Cerebellar nuclear complex (tissue), 1 donor: ENCODE measurements at places on chromosomes 12 and 14.

DNA sequence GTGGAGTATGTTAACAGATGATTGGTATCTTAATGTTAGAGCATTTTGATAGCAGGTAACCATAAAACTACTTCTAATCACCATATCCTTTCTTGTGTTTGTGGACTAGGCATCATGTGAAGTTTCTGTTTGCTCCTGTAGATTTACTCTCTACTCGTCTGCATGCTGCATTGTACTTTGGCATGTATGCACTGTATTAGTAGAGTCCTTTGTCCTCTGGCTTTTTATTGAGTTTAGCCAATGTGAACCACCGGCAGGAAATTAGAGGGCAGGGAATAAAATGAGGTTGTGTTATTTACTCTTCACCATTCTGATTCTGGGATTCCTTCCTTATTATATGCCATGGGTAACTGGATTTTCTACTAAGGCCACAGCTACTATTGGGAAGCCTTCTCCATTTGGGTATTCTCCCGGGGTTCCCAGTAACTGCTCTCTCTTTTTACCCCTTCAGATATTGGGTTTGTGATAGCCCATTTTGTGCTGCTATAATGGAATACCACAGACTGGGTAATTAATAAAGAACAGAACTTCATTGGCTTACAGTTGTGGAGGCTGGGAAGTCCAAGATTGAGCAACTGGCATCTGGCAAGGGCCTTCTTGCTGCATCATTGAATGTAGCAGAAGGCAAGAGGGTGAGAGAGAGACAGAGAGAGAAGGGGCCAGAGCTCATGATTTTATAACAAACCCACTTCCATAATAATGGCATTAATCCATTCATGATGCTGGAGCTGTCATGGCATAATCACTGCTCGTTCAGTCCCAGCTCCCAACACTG lies 22.4 kb downstream of the FAM177A1 start:
- no peak for DNase-seq

DNA sequence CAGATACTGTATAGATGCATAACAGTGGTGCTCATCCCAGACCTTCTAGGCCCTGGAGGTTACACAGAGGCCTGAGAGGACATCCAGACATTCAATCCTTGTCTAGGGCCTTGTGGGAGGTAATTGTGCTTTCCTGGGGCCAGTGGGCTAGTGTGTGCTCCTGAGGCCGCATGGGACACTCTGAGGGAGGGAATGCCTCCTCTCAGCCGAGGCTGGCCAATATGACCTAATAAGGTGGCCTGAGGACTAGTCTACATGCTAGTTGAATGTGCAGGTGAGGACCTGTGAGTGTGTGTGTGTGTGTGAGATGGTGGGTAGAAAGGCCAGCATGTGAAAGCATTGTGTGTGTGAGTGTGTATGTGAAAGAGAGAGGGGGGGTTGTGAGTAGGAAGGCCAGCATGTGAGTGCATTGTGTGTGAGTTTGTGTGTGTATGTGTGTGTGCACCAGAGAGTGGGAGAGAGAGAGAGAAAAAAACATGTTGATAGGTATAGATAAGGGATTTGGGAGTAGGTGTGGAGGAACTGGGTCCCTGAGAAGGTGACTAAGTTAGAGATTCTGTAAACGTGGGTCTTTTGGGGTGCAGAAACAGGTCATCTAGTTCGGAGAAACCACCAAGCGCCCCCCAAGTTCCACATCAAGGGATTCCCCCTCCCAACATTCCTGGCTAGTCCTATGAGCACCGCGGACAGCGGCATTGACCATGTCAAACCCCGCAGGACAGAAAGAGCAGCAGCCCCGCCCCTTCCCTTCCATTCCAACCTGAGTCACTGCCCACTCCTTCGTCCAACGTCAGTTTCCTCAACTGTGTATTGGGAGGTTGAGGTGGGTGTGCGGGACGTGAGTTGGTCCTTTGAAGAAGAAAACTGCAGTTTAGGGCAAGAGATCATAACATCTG lies 9.7 kb upstream of the KRT81 start:
- no peak for DNase-seq

GRCh38 chr14:42911642-42912041 lies 1305.0 kb downstream of the LRFN5 start:
- no peak for DNase-seq

GRCh38 chr14:81972601-81973000 lies 438.9 kb upstream of the SEL1L start:
- no peak for DNase-seq

DNA sequence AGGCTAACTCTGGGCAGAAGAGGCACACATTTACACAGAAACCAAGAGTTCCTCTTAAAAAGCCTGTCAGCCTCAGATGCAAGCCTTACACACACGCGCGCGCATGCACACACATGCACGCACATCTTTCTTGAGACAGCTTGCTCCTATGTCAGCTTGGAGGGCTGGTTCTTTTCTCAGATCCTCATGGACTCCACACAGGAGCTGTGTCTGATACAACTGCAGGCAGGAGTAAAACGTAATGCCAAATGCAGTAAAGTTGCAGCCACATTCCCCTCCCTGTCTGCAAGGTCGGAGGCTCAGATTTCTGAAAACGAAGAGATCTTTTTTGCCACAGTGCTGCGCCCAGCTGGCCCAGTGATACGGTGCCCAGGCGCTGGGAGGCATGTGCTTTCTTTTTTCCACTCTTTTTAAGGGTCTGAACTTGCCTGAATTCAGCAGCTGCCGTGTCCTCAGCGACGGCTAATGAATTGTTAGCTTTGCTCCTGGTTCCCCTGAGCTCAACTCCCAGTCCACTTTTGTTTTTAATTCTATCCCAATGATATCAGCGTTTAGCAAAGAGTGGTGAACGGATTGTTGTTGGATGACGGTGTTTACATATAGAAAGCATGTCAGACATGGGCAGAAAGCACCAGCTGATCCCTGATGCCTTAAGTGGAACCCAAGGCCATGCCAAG lies 72.9 kb upstream of the FOXN3 start:
- DNase-seq = peak; percentile 39

DNA sequence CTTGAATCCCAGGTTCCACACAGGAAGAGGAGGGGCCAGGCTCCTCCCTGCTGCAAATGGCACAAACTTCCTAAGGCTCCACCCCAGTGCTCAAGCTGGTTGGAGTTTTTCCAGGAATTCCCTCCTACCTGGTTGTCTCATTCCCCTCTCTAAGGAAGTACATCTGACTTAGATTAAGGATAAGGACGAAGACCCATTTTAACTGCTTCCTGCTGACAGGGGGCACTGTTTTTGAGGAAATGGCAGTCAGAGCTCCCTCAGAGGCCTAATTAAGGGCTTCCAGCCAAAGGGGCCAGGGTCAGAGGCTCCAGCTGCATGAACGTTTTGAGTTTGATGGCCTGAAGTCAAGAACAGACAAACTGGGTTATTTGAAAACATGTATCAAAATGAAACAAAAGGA lies 1084.7 kb downstream of the SLC6A15 start:
- DNase-seq = no peak

DNA sequence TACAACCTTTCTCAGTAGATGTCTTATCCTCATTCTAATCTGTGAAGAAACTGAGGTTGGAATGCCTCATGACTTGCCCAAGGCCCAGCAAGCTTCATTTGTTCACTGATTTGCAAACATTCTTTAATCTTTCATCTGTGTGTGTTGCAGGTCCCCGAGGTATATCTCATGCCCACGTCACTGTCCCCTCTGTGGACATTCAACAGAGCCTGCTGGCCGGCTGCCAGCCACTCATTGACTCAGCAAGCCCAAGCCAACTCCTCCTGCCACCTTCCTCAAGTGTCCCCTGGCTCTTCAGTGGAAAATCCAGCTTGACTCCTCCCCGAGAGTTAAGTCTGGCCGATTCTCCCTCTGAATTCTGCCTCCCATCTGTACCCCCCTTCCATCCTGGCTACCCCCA lies 1.9 kb upstream of the DCAF4 start:
- DNase-seq = no peak

- DNase-seq = no peak
Observed at GRCh38 chr14:105090493-105091053, 25.3 kb upstream of the GPR132 start.

- no peak for DNase-seq
Observed at GRCh38 chr12:113261847-113262470, 40.7 kb downstream of the TPCN1 start.

GRCh38 chr12:117363953-117364486 lies 2.6 kb upstream of the NOS1 start:
- DNase-seq = no peak

DNA sequence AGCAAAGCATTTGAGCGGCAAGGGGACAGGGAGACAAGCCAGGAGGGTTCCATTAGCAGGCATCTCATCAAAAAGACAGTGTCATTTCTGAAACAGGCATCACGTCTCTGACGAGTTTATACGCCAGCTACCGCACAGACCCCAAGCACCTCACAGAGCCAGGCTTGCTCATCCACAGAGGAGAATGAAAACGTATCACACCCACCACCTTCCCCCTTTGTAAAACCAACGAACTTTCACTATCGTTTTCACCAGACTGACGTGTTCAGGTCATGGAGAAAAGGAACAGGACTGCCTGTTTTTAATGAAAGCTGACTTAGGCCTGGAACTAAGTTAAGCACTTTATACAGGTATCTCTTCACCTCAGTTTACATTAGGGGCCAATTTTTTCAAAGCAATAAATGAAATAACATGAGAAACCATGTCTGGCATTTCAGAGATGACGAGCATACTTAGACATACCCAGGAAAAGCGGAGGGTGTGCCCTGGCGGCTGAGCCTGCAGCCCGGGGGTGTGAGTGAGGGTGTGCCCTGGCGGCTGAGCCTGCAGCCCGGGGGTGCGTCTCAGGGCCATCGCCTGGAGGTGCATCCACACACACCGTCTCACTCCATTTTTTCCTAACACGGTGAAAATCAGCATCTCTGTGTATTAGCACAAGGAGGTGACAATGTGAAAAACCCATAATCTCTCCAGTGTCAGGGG lies 41.9 kb downstream of the STX2 start:
- no peak for DNase-seq

DNA sequence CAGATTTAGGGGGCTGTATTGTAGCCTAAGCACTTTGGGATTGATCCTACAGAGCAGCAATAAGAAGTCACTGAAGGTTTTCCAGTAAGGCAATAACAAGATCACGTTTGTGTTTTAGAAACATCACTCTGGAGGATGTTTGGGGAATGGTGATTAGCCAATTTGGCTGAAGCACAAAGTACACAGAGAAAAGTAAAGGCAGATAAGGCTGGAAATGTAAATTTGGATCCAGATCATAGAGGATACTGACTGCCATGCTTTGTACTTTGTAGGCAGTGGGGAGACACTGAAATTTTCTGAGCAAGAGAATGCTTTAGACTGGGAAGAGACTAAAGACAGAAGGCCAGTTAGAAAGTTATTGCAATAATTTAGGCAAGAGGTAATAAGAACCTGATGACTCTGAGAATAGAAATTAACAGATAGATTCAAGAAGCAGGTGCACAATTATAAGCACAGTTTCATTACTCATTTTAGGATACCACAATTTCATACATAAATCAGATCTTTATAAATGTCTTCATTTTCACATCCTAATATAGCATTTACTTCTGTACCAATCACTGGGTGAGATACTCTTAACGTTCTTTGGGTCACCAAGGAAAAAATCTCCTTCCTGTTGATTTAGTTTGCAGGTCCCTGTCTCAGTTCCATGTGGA lies 314.5 kb upstream of the GARIN6 start:
- no peak for DNase-seq

DNA sequence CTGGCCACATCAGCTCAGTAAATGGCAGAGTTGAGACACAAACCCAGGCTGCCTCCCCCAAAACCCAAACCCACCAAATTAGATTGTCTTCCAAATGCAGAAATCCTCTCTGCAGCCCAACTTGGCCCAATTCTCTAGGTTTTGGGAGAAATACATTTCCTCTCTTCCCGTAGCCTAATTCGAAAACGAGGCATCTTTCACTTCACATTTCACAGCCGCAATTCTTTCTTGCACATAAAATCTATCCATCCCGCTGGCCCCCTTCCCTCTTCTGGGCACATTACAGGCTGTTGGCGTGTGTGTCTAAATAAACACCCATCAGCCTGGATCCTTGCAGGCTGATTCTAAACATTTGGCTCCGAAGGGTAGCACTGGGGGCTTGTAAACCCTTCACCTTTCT lies 83.8 kb upstream of the VRK1 start:
- DNase-seq = no peak

GRCh38 chr12:124162151-124163110 lies 132.5 kb upstream of the RFLNA start:
- DNase-seq = no peak

DNA sequence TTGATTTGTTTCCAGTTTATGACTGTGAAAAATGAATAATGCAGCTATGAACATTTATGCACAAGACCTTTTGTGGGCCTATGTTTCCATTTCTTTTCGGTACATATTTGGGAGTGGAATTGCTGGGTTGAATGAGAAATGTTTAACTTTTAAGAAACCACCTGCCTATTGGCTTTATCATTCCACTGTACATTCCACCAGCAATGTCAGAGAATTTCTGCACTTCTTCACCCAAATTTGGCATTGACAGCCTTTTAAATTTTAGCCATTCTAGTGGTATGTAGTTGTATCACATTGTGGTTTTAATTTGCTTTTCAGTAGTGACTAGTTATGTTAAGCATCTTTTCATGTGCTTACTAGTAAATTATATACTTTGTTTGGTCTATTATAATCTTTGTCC lies 317.0 kb upstream of the TMTC1 start:
- no peak for DNase-seq

- DNase-seq = no peak
Observed at GRCh38 chr12:109879351-109880042, 844 bp downstream of the GLTP start.

DNA sequence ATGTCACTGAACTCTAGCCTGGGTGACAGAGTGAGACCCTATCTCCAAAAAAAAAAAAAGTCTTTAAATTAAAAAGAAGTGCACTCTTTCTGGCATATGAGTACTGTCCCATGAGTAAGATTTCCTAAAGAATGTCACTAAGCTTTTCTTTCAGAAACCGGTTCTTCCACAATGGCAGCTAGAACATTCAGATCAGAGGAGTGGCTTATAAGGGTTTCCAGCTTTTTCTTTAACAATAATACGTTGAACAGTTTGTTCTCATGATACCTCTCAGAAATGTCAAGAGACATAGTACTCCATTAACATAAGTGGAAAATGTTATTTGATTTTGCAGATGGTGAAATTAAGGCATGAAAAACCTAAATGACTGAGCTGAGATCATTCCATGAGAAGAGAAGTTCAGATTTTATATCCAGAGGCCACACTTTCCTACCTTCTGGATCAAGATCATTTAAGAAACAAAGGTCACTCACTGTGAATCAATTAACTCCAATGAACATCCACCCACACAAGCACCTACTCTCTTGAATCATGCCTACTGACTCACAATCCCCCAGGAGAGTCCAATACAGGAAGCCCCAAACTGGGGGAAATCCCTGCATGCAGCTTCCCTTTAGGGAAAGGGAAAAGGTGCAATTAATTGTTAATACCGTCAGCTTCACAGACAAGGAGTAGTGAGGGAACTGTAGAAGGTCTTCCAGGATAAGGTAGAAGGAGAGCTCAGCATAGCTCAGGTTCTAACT lies 86.9 kb downstream of the SPTSSA start:
- DNase-seq = no peak
